ENCODE measurements at places on chromosomes 11 and 22.

DNA sequence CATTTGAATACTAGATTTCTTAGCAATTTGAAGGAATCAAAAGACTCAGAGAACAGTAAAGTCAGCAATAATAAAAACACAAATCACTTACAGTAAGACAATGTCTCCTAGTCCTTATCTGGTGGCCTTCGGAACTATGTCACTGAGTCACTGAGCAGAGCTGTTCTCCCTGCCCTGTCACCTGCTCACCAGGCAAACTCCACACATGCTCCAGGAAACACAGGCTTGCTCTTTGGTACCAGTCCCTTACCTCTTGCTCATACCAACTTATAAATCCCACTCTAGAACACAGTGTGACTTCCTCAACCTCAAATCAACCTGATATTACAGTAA lies 81.1 kb upstream of the CHRM4 start:
- DNase-seq, result no peak

DNA sequence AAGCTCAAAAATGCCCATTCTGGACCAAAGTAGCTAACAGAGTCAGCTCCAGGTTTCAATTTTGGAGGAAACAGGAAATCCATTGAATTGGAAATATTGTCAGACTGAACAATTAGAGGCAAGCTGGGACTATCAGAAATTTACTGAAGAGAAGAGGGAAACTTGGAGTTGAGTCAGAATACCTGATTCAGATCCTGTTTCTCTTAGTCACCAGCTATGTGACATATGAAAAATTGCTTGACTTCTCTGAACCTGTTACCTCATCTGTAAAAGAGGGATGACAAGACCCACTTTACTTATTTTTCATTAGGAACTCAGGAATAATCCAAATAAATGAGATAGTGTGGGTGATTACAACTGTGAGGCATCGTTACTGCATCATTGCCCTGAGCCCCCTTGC lies 148.9 kb upstream of the CADM1 start:
- no peak for DNase-seq

GRCh38 chr22:28907311-28908008 lies 24.1 kb downstream of the ZNRF3 start:
- DNase-seq, result peak; percentile 76

DNA sequence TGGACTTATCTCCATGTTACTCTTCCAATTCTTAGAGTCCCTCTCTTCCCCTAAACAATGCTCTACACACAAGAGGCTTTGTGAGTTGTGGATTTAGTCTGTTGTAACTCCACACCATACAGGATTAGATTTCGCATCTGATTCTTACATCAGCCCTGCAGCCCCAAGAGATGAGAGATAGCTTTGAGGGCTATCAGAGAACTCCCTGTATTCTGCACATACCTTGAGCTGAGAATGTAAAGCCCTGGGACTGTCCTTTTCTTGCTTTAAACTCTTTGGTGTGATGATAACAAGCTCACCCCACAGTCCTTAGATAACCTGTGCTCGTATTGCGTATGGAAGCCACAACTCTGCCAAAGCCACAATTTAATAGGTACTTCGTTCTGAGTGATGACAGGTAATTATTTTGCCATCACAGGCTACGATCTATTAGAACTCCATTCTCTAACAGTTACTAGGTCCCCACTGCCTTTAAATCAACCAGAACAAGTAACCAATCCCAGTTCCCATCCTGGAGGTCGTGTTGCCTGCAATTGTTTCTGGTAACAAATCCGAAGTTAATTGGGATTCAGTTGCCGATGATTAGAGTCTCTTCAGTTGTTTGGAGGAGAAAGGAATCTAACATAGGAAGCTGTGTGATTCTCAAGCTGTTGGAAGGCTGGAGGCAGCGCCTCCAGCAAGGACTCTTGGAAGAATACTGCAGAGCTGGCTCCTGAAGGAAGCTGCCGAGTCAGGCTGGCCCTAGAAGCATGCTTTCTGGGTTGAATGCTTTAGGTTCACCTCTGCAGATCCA lies 1.3 kb upstream of the PARVG start:
- DNase-seq, result no peak

- no peak for DNase-seq
These were observed 113.9 kb downstream of the TRIM29 start for GRCh38 chr11:120024046-120024445.

- DNase-seq, result no peak
These were observed 97.6 kb upstream of the CLMP start for GRCh38 chr11:123292647-123293046.

DNA sequence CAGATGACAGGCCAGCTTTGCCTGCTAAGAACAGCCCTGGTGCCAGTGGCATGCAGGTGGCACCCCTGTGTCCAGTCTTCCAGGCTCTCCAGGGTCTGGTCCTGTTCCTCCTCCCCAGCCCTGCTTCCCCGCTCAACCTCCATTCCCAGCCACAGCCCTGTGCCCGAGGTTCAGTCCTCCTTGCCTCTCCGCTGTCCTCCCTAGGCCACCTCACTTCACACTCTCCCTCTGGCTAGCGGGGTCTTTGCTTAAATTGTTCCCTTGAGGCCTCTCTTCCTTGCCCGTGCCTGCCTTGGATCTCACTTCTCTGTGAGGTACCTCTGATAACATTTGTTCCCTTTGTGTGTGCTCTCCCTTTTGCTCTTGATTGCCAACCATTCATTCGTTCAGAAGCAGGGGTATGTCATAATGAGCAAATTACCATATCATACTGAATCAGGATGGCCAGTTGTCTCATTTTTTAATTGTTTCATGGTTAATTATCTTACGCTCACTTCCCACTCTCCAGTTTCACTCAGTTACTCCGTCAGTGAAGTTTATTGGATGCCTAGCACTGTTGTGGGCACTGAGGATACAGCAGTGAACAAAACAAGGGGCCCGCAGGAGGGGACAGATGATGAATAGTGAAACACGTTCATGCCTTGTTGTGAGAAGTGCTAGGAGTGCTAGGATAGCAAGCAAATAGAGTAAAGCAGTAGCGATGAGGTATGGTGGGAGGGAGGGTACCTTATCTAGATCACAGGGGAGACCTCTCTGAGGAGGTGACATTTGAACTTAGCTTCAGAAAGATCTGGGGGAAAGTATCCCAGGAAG lies 7.4 kb downstream of the BMAL1 start:
- peak; percentile 45 for DNase-seq

DNA sequence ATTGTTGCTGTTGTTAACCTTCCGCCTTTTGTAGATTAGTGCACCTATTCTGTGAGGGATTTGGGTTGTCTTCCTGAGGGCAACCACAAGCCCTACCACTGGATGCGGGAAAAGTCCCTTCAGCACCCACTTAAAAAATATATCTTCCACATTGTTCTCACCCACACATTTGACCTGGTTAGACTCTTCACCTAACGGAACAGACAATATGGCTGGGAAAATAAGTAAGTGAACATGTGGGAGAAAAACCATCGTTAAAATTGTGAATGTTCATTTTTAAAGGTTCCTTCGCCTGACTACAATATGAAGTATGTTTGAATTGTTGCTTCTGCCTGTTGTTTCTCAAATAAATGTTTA lies 72.0 kb upstream of the MPEG1 start:
- no peak for DNase-seq

DNA sequence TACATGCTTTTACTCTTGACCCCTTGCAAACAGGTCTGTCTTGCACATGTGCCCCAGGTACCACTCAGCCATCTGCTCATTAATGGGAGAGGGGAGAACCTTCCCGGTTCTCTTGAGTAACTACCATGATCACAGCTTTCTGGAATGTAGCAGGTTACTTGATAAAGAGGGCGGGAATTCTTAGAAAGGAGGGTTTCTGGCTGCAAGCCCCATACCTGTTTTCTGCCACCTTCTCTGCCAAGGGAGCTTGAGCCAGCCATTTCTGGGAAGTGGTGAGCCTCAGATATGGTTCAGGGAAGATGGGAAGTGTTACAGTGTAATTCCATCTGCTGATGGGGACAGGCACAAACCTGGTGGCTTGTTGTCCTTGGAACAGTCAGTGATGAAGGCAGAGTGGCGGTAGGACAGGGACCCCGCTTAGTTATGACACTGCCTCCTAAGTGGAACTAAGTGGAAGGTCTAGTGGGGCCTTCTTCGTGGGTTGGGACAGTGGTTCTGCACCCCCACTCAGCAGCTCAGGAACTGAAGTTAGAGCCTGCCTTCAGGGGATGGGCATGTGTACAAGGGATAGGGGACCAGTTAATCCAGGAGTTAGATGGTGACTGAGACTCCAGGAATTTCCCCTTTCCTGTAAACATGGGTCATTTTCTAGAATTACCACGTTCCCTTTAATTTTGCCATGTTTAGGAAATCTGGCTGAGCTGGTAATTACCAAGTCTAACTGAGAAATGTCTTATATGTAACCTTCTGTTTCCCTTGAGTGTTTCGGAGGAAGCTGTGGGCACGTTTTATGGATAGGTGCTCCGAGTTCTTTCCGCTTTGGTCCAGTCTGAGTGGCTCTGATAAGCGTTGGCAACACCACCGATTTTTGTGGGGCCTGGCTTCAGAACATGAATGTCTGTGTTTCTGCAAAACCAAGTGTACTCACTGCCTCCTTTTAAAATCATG lies 35.3 kb downstream of the BCR start:
- DNase-seq, result no peak

DNA sequence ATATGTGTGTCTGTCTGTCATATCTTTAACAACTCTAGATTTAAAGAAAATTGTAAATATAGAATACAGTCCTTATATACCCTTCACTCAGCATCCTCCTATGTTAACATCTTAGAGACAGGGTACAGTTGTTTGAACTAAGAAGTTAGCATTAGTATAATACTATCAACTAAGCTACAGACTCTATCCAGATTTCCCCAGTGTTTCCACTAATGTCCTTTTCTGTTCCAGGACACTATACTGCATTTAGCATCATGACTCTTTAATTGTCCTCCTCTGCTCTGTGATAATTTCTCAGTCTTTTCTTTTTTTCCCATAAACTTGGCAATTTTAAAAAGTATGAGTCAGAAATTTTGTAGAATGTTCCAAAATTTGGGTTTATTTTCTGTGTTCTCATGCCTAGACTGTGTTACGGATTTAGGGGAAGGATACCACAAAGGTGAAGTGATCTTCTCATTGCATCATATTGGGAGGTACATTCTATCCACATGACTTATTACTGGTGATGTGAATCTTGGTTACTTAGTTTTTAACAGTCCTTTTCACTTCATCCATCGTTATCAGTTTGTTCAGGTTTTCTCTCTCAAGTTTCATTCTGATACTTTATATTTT lies 168.4 kb downstream of the SBF2 start:
- DNase-seq, result no peak

DNA sequence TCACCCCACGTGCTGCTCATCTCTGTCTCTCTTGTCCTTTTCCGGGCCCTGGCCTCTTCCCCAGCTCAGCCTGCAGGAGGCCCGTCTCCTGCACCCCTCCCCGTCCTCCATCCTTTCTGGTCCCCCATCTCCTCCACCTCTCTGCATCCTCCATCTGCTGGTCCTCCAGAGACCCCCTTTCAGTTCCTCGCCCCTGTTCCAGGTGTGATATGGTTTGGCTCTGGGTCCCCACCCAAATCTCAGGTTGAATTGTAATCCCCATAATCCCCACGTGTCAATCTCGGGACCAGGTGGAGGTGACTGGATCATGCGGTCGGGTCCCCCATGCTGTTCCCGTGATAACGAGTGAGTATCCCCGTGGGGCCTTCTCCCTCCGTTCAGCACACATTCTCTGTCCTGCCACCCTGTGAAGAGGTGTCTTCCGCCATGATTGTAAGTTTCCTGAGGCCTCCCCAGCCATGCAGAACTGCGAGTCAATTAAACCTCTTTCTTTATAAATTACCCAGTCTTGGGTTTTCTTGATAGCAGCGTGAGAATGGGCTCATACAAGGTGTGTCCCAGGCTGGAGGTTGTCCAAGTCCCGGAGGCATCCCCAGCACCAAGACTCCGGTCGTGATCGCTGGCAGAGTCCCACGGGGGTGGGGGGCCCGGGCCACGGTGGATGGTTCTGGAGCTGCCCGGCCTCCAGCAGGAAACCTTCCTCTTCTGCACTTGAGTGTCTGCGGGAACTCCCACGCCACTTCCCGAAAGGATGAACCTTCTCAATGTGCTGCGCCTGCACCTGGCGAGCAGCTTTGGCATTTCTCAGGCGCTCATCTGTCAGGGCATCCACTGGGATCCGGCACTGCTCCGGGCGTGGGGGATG lies 29.0 kb upstream of the TOLLIP start:
- peak; percentile 17 for DNase-seq

- DNase-seq, result no peak
These were observed 95.3 kb upstream of the RAG2 start for GRCh38 chr11:36693139-36693843.

GRCh38 chr11:94494126-94494680 lies 419 bp downstream of the ANKRD49 start:
- no peak for DNase-seq

DNA sequence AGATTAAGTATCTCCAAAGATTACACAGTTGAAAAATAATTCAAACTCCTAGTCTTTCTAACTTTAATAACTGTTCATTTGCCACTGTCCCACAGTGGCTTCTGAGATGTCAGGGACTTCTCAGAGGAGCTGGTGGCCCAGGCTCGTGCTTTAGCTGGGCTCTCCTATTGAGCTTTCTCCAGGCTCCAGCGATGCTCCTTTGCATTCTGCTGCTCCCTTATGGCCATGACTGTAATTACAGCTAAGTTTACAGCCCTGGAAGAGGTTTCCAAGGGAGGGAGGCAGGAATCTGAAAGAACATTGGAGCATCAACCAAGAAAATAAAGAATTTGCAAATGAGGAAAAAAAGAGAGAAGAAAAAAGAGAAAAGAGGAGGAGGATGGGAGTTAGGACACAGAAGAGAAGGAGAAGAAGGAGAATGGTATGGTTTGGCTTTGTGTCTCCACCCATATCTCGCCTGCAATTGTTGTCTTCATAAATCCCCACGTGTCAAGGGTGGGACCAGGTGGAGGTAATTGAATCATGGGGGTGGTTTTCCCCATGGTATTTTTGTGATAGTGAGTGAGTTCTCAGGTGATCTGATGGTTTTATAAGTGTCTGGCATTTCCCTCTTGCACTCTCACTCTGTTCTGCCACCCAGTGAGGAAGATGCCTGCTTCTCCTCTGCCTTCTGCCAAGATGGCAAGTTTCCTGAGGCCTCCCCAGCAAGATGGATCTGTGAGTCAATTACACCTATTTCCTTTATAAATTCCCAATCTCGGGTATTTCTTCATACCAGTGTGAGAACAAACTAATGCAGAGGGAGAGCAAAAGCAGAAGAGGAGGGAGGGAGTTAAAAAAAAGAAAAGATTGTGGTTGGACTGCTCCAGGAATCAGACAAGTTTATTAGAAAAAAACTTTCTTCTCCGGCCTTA lies 857.0 kb downstream of the KCNA4 start:
- DNase-seq, result no peak

- DNase-seq, result peak; percentile 69
These were observed at the start of gene FZD4 for GRCh38 chr11:86955361-86956120. Gene FZD4 (minus strand): TSS chr11:86955395. CDS start chr11:86955085, 310 bp downstream.

DNA sequence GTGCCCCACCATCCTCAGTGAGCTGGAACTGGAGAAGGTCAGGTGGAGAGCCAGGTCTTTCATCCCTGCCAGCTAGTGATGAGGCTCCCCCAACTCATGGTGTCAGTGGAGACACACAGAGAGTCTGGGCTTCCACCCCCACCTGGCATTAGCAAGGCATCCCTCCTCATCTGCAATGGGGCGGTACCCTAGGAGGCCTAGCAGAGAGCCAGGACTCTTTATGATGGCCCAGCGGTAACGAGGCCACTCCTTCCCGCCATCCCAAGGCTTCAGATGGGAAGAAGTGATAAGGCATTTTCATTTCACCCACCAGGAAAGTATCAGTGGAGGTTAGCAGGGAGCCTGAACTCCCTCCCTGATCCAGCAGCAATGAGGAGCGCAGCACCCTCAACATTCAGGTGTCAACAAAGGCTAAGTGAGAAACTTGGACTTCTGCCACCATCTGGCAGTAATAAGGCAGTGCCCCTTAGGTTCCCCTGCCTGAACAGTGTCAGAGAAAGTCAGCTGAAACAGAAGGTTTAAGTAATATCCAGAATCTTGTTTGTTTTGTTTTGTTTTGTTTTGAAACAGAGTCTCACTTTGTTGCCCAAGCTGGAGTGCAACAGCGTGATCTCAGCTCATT lies 40.5 kb upstream of the FBLN1 start:
- DNase-seq, result no peak

Data from activated T-cell treated with anti-CD3 and anti-CD28 coated beads, Interleukin-2, amount 50 U/mL, for 48 hours (primary cell).